Stimulated activated CD8-positive, alpha-beta memory T cell treated with anti-CD3 and anti-CD28 coated beads, Interleukin-4, amount 100 ng/mL, for 1 hour (primary cell): ENCODE measurements at places on chromosomes 2 and 18.

GRCh38 chr2:240438810-240439697, 3.6 kb downstream of the GPC1 start:
- DNase-seq, result no peak

DNA sequence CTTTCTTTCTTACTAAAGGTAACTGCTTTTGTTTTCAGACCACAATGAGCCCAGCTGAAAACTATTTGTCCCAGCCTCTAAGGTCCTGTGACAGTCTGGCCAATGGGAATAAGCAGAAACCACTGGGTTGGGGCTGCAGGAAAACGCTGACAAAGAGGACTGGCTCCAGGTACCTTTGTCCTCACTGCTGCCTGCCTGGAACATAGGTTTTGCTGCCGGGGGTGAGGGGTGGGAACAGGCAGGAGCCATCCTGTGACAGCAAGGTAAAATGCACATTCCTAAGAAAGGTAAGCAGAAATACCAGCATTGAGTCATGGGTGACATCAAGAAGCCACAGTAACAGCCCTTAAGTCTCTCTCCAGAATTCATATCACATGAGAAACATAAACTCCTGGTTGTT, 21.6 kb downstream of the PTPN2 start:
- DNase-seq, result no peak

DNA sequence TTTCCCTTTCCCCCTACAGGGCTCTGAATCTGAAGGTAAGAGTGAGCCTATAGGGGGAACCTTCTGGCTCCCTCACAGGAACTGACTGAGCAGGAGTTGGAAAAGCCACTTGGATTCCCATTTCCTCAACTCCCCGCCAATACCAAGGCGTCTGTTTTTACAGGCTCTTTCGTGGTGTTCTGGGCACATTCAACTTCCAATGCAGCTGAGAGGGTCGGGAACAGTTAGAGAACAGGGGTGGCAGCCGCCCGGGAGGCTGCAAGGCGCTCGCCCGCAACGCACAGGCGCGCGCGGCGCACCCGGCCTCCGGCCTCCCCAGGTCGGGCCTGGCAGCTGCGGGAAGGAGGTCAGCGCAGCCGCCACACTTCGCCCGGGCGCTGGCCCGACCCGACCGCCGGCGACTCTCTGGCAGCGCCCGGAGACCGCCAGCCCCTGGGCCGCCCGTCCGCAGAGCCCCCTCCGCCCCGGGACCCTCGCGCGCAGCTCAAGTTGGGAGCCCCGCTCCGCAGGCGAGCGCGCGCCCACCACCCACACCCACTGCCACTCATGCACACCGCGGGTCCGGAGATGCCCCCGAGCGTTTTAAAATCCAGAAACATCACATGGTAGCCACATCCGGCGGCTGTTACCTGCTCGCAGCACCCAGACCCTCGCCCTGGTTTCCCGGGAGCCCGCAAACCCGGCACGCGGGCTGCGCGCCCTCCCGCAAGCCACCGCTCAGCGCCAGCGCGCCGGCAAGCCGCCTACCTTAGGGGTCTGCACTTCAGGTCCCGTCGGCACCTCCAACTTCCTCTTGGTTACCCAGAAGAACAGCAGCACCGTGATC, 816 bp downstream of the GALNT14 start:
- DNase-seq, result no peak

DNA sequence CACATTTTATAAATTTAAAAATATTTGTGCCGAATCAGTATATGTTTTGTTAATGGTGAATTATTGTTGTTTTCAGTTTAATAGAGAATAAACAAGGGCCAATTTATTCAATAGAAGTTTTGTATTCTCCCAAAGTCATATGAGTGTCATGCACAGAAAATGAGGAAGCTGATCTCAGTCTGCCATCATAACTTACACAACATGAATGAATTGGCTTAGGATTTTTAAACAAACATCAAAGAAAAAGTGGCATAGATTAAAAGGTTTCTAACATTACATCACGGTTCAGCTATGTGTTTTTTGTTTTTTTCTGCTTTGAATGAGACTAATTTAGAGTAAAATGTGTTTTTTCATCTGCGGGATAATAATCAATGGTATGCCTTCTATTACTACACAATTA, 123.4 kb upstream of the CTNNA2 start:
- DNase-seq, result no peak

GRCh38 chr2:105371156-105371555, 27.7 kb downstream of the FHL2 start:
- no peak for DNase-seq
